CD4-positive, alpha-beta T cell treated with Interleukin-15 for 1 hour (primary cell): ENCODE measurements at places on chromosomes 7 and 10.

DNA sequence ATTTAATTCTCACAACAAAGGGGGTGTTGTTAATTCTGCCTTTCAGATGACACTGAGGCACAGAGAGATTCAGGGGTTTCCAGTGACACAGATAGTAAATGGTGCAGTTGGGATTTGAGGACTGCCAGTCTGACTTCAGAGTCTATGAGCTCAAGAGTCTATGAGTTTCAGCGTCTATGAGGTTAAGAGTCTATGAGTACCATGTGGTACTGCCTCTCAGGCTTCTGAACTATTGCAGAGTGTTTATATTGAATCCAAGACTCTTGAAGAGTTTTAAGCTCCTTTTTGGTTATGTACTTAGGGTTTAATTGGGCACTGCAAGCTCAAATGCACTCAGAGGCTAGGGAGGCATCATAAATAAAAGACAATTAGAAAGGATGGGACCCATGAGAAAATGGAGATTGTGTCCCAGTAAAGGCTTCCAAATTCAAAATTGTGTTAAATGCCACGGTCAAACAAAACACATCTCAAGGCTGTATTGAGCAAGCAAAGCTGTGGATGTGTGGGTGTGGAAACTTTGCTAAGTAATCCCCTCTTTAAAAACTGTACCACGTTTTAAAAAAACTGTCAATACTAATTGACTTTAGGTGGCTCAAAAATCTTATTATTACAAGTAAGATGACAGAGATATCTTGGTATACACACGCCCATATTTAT is 123.9 kb upstream of the FAM171A1 start:
- DNase-seq, result no peak

DNA sequence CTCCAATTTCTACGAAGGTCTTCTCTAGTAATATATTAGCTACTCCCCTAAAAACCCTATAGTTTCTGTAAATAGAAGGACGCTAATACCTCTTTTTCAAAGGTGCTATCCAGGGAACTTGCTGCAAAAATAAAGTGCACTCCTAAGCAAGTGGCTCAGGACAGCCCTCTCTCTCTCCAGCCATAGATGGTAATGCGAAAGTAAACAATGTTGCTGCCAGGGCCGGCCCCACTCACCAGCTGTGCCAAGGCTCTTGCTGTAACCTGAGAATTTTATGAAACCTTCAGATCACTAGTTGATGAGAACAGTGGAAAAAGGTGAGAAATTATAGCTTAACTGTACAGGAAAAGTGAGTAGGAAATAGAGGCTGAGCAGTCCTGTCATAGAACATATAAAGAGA is 10.9 kb upstream of the TAS2R39 start:
- DNase-seq, result no peak

GRCh38 chr7:79217976-79218626 is 235.4 kb downstream of the MAGI2 start:
- no peak for DNase-seq

DNA sequence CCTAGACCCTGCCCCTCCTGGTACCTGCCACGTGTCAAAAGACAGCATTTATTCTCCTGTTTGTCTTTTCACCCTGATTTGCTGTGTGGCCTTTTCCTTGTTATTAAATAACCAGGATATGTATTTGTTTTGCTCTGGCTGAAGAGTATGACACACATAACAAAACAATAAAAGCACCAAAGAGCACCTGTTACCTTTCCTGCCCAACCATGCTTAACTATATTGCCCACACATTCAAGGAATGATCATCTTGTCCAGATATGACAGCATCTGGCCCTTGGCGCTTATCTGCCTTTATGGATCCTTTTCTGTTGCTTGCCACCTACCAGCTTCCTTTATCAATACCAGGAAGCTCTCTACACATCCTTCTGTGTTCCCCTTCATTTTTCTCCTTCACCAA is 357.7 kb downstream of the FGFR2 start:
- no peak for DNase-seq

- no peak for DNase-seq
These were observed 6.6 kb downstream of the GCC1 start for GRCh38 chr7:127578711-127579275.

- DNase-seq, result peak; percentile 33
These were observed 28.0 kb downstream of the CHST12 start for GRCh38 chr7:2431260-2431867.

- DNase-seq, result no peak
These were observed 11.8 kb downstream of the EPHA1 start for GRCh38 chr7:143396625-143397556.
